ENCODE measurements at places on chromosomes 7 and 10.

- no peak for DNase-seq
Measured at GRCh38 chr7:139341776-139342226, 664 bp downstream of the FMC1 start.

GRCh38 chr10:11074536-11075267 lies 57.0 kb downstream of the CELF2 start:
- DNase-seq = no peak

DNA sequence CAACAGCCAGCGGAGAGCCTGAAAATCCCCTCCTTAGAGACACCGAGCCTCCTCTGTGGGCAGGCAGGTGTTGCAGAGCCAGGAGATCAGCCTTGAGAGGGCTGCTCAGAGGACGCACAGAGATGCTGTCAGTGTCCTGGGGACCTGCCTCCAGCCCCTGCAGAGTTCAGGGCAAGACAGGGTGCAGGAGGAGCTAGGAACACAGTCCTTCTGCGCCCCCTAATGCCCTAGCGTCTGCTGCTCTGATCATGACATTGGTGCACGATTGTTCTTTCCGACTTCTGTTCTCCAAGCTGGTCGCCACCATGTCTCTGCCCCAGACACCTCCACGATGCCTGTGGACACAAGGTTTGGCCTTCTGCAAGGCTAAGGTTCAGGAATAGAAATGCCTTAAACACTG lies 613.7 kb upstream of the MKI67 start:
- DNase-seq = no peak

DNA sequence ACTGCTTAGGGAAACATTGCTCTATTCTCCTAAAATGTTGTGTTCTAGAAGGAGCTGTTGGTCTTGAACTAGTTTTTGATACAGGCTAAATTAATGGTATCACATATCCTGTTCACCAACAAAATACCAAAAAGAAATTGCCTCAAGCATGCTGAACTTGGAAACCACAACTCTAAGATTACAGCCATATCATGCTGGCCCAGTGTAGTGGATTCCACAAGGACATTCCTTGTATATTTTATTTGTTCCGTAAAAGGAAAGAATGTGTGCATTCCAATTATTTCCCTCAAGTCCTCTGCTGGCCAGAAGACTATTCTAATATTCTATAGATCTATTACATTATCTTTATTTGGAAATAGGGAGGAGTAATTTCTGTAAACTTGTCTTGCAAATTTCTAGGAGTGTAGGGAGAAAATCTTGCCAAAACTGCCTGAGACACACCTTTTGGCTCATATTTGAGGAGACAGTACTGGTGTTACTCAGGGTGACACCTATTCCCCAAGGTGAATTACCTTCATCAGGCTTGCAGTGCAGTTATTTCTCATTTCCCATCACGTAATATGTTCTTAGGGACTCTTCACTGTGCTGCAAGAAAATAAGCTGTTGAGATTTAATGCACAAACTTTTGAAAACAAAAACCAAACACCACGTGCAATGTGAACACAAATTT lies 1.9 kb upstream of the NEBL start:
- DNase-seq = no peak

DNA sequence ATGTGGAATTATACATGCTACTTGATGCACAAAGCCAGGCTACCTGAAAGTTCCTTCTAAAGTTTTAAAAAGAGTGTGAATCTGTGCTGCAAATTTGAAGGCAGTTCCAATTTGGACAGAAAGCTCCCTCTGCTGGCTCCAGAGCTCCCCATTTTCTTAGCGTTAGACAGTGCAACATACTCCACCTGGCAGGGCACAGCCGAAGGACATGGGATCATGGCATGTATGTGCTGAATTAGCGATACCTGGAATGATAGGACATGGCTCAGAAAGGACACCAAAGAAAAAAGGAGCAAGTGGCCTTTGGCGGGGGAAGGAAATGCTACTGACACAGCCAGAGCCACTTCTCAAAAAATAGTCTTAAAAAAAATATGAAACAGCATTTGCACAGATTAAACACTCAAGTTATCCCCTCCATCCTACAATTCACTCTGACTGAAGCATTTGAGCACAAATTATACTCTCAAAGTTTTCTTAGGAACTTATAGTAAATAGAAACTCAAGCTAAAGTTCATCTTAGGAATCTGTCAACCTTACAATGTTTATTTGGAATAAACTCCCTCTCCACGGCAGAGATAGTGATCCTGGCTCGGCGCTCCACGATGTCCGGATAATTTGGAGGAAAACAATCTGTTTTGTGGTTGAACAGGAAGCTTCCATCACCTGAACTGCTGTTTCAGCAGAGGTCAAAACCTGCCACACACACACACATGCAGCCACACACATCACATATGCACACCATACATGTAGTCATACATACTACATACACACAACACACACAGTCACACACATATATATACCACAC lies 80.0 kb downstream of the C7orf25 start:
- no peak for DNase-seq

DNA sequence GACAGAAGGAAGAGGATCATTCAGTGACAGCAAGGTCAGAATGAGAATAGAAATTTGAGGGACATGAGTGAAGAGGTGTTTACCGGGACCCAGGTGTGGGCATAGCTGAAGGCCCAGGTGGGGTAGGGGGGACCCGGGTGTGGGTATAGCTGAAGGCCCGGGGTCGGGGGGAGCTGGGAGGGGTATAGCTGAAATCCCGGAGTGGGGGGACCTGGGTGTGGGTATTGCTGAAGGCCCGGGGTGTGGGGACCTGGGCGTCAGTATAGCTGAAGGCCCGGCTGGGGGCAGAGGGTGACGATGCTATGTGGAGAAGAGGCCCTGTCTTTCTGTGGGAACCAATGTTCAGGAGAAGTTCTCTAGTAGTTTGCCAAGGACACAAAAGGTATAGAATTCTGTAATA lies 183.0 kb upstream of the PITRM1 start:
- no peak for DNase-seq

GRCh38 chr10:79980711-79981110 lies 31.8 kb upstream of the SFTPD start:
- DNase-seq = no peak

GRCh38 chr7:28182071-28182471 lies 1.5 kb upstream of the JAZF1 start:
- no peak for DNase-seq

- no peak for DNase-seq
Measured at GRCh38 chr10:7071421-7071820, 339.4 kb downstream of the SFMBT2 start.

DNA sequence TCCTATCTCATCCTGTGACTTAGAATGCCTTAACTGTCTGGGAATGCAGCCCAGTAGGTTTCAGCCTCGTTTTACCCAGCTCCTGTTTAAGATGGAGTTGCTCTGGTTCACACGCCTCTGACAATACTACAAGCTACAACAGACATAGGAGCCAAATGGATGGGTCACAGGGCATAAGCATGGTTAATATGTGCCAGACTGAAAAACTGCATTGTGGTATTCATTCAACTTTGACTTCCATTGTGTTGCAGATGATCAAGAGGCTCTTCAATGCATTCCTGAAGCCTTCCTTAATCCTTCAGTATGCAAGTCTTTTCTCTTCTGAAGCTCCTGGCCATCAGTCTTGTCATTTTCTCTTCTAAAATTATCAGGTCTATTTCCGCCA lies 20.3 kb upstream of the RNF32 start:
- DNase-seq = no peak

DNA sequence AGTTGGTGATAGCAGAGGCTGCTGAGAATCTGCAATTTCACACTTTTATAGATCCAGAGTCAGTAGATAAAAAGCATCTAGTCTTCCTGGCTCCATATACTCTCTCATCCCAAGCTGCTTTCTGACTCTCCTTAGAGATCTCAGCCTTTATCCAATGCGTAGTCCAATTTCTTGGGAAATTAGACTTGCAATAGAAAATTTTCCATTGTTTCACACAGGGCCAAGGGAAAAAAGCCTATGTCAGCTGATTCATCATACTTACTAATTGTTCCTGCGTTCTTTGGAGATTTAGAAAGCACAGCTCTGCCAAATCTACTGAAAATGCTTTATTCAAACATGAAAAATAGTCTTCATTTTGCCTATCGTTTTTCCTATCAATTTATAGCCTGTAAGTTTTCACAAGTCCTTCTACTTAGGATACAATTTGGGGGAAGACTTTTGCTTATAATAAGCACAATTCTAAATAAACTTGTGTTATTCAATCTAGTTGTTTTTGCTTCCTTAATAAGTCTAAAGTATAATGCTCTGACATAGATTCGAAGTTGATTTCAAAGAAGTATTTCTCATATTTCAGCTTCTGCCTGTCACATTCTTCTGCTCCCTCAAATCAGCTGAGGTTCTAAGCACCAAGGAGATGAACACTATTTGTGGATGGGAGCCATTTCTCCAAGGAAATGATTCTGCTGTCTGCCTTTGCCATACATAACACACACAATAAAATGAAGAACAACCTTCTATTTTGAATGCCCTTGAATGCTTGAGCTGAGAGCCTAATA lies 165.4 kb downstream of the ADAM12 start:
- DNase-seq = no peak

DNA sequence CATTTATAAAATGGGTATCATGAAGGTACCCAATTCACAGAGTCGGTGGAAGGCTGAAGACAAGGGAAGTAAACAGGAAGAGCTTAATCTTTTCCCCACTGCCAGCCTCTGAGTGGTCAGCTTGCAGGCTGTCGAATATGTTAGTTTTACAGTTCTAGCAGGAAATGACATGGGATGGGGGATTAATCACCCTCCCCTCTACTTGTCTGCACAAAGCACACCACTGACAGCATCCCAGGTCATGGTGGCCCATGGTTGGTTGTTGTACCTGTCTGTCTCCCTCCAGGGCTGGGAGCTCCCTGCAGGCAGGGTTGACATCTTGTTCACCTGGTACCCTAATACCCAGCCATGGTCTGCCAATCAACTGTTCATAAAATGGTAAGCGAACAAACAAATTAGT lies 55.6 kb downstream of the GRB10 start:
- DNase-seq = no peak

GRCh38 chr7:112538726-112539255 lies 58.0 kb downstream of the LSMEM1 start:
- DNase-seq = no peak

- no peak for DNase-seq
Measured at GRCh38 chr10:116848944-116849247, 403 bp upstream of the ENO4 start.

GRCh38 chr7:50808282-50808888 lies 25.7 kb upstream of the GRB10 start:
- DNase-seq = no peak

DNA sequence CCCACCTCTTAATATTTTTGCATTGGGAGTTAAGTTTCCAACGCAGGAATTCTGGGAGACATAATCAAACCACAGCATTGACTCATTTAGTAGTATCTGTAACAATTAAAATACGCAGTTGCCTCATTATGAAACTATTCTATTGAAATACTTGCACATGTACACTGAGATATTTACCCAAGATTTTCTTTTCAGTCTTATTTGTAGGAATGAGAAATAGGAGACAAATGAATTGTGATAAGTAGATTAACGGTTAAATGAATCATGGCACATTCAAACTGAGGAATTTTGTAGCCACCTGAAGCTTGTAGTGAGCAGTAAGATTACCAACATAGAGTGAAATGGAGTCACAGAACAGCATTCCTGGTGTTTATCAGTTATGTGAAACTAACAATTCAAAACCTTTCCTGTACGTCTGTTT lies 18.1 kb downstream of the RP9 start:
- no peak for DNase-seq

DNA sequence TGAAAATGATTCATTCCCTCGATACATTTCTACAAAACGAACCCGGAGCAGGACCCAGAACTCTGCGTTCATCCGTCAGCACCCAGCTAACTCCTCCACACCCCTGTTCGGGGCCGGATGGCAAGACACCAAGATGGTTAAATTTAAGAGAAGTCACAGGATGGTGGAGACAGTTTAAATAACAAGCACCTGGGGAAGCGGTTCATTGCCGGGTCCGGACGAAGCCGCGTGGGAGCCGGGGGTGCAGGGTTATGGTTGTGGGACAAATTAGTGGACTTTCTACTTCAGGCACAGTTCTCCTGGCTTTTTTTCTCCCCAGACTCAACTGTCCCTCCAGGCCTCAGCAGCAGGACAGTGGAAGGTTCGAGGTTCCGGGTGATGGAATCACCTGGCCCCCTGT lies 45.4 kb downstream of the ASB13 start:
- DNase-seq = no peak

GRCh38 chr10:124343351-124344265 lies 75.1 kb downstream of the OAT start:
- no peak for DNase-seq

DNA sequence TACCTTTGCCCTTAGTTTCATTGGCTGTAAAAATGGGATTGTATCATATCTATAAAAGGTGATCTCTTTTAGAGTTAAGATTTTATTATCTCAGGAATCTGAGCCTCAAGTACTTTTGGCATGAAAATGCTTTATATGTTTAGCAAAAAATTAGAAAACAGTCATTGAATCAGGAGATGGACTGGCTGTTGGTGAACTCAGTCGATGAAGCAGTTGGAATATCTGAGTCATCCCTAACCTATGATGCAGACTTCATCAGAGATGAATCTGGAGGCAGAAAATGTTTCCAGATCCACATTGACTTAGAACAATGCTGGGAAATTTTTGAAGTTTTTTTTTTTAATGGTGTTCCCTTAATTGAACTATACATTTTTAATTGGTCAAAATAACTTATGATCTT lies 228.5 kb downstream of the SLC25A13 start:
- no peak for DNase-seq

DNA sequence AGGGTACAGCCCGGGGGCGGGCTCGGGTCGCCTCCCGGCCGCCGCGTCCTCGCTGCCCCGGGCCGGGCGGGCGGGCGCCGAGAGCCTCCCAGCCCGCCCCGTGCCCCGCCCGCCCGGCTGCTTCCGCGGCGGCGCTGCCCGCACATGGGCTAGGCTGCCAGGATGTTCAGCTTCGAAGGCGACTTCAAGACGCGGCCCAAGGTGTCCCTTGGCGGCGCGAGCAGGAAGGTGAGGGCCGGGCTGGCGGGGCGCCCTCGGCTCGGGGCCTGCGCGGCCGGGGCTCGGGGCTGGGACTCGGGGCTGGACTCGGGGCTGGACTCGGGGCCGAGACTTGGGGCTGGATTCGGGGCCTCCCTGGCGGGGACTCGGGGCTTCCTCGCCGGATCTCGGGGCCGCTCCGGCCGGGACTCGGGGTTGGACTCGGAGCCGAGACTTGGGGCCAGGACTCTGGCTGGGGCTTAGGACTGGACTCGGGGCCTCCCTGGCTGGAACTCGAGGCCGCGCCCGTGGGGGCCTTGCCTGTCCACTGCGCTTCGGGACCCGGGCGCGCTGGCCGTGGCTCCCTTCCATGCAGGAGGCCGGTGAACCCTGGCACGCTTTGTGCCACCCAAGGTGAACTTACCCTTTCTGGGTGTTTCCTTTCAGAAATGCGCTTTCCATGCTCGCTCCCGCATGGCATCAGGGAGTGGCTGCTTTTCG lies 534 bp downstream of the UBE3C start:
- DNase-seq = peak; percentile 60

GRCh38 chr10:20593649-20594048 lies 303.5 kb downstream of the NEBL start:
- no peak for DNase-seq

- no peak for DNase-seq
Measured at GRCh38 chr7:29329686-29330085, 135.1 kb downstream of the CHN2 start.

- DNase-seq = no peak
Measured at GRCh38 chr7:135405969-135406368, 103.9 kb downstream of the CNOT4 start.

GRCh38 chr10:70894416-70894815 lies 6.1 kb upstream of the PCBD1 start:
- no peak for DNase-seq

All from CD8-positive, alpha-beta T cell (primary cell).